Breast epithelium (tissue), 4 donors: ENCODE measurements at places on chromosomes 11 and 22. TPM values are rescaled to one million over a fixed set of nuclear protein-coding genes. Genes with fewer than 3 reads are reported as not detected.

GRCh38 chr22:35484651-35485556 is 55.7 kb upstream of the RASD2 start:
- no peak overlapping the region for H3K4me3 ChIP-seq
- no peaks in the 10 kb centered on the region for H3K27me3 ChIP-seq
- H3K36me3 ChIP-seq = no peaks in the 10 kb centered on the region
- H3K4me1 ChIP-seq = no peaks in the 10 kb centered on the region

DNA sequence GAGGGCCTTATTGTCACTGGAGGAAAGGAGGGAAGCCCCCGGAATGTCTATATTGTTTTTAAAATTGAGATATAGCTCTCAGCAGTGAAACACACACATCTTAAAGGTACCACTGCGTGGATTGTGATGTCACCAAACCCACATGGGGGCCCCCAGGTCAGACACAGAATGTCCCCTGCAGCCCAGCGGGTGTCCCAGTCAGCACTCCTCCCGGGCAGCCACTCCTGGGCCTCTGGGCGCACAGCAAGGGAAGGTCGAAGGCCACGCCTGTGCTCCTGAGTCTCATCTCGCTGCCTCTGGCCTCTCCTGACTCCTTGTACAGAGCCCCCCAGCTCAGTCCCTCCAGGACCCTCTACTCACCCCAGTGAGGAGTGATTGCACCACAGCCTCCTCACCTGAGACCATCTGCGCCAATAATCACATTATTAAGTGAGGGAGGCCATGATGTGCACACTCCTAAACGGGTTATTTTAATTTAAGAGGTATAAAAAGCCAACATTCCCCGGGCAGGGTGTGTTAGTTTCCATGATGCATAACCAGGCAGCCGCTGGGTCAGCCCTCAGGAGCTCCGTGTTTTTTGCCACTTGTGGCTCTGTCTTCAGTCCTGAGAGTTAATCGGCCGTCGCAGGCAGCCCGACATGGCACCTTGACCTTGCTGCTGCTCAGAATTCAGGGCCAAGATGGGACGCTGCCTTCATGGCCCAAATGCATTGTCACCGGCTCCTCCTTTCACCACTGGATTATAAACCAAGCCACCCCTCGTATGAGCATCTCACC is 1089.3 kb downstream of the BRD1 start:
- no peak overlapping the region for H3K4me3 ChIP-seq
- no peaks in the 10 kb centered on the region for H3K36me3 ChIP-seq
- peak; percentile 36 for DNase-seq

GRCh38 chr11:578276-579035 is 2.2 kb downstream of the PHRF1 start:
- H3K4me1 ChIP-seq = peaks cover 38% of the 10 kb centered on the region
- H3K27me3 ChIP-seq = no peaks in the 10 kb centered on the region
- DNase-seq = no peak
- H3K4me3 ChIP-seq = peak overlapping the region; percentile 91

DNA sequence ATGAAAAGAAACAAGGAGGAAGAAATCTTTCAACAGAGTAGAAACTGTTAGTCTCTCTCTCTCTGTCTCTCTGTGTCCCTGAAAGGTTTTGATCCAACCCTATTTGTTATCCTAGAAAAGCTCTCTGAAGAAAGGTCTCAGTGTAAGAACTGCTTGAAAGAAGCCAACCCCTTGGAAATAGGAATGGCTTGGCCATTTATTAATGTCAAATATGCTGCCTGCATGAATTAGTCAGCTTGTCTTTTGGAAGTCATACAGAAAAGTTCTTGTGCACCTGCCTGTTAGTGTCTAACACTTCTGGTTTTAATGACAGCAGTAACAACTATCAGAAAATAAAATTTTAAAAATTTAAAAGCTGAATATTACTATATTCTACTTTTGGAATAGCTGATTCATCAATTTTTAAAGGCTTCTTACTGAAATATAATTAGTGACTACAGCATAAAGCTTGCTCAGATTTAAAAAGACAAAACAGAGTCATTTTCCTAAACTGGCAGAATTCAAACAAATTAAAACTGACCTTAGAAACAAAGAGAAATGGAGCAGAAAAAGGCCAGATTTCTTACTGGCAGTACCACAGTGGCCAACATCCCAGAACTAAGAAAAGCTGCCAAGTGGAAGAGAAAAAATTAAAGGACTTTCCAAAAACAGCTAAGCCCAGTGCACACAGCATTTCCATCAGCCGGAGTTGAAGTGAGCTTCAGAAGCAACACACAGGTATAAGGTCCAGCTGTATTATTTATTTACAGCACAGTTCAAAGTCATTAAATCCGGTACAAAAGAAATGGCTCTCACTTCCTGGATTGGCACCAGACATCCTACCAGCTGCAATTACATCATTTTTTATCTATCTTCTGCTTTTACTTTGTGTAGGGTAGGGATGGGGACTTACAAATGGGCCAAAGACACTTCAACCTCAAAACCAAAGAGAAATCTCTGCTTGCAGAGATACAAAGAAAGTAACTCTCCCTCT is 76.3 kb downstream of the PRCP start:
- H3K27ac ChIP-seq = no peak overlapping the region
- no peaks in the 10 kb centered on the region for H3K4me1 ChIP-seq
- no peak overlapping the region for H3K4me3 ChIP-seq
- no peaks in the 10 kb centered on the region for H3K27me3 ChIP-seq
- no peaks in the 10 kb centered on the region for H3K36me3 ChIP-seq

DNA sequence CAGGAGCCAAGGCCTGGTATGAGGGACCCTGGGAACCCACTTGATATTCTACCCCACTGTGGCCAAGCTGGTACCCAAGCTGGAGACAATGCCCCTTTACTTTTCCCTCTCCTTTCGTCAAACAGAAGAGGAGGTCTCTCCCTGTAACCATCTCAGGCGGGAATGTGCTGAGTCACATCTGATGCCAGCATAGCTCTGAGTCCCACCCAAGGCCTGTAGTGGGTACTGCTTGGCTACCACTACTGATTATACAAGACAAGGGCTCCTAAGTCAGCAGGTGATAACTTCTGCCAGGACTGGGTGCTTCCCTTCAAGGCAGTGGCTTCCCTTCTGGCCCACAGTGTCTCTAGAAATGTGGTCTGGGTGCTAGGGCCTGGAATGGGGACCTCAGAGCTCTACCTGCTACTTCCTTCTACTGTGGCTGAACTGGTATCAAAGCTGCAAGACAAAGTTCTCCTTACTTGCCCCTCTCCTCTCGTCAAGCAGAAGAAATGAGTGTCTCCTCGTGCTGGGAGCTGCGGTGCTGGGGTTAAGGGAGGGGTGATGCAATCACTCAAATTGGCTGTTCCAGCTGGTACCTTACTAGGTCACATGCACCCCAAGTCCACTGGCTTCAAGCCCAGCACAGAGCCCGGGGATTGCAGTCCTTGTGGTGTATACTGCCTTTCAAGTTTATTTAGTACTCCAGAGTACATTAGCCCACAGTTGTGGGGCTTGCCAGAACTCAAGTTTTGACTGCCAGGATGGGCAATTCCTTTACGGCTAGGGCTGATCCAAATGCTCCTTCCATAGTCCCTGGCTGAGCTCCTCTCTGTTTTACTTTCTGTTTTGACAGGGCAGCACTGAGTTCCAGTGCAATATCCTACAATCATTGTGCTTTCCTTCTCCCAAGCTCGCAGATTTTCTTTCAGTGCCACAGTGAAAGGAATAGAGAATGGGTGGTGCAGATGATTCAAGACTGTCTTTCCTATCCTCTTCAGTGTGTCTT is 419.7 kb upstream of the CNTN5 start:
- H3K27me3 ChIP-seq = no peaks in the 10 kb centered on the region
- no peak overlapping the region for H3K27ac ChIP-seq
- no peaks in the 10 kb centered on the region for H3K36me3 ChIP-seq
- no peaks in the 10 kb centered on the region for H3K4me1 ChIP-seq

DNA sequence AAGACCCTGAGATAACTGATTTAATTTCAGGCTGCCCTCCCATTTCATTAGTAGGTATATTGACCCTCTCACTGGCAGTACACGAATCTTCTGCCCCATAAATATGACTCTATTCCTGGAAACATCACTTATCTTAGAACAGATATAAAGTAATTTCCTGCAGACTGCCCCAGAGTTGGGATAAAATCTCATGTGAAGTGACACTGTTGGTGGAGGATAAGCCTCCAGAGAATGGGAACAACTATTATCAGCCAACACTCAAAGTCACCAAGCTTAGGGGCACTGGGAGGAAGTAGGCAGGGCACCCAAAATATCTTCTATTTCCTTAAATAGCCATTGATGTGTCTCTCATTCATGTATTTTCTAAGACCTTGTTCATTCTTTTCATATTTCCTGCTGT is 8.2 kb downstream of the OR51B5 start:
- H3K27me3 ChIP-seq = no peaks in the 10 kb centered on the region
- no peak overlapping the region for H3K27ac ChIP-seq

DNA sequence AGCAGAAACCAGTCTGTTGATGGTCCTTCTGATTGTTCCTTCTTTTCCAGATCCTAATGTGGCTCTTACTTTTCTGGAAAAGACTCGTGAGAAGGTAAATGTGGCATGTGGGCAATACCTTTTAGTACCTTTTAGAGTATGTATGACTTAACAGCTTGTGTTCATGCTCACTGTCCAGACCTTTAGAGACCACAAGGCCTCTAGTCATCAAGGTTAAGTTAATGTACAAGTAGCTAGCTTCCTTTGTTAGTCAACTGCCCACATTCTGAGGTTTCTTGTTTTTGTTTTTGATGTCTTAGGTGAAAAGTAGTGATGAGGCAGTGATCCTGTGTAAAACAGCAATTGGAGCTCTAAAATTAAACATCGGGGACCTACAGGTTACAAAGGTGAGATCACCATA is 7.6 kb downstream of the PSMD13 start:
- H3K27ac ChIP-seq = no peak overlapping the region
- H3K27me3 ChIP-seq = no peaks in the 10 kb centered on the region
- DNase-seq = no peak

GRCh38 chr22:22061085-22062077 is 78.8 kb upstream of the TOP3B start:
- no peak for DNase-seq
- peaks cover 6% of the 10 kb centered on the region for H3K27me3 ChIP-seq
- peak overlapping the region; percentile 95 for H3K27ac ChIP-seq
- H3K4me1 ChIP-seq = peaks cover 4% of the 10 kb centered on the region

DNA sequence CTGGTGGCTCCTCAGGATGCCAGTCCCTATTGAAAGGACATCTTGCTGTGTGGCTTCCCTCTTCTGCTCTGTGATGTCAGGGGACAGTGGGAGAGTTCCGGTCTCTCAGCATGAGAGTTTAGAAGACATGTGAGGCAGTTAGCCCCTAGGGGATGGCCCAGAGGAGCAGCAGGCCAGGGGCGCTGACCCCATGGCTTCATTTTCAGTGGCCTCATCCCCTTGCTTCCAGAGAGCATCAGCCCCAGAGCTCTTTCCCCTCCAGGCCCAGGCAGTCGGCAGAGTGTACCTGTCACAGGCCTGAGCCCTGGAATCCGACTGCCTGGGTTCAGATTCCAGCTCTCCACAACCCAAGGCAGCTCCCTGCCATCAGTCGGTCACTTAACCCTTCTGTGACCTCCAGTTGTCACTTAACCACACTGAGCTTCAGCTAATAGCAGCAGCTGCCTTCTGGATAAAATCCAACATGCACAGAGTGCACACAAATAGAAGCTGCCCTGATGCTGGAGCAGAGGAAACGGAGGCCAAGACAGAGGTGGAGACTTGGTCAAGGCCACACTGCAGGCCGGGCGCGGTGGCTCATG is 14.1 kb upstream of the LRRC10B start:
- no peak for DNase-seq
- H3K4me1 ChIP-seq = peaks cover 6% of the 10 kb centered on the region
- H3K36me3 ChIP-seq = no peaks in the 10 kb centered on the region
- H3K27me3 ChIP-seq = no peaks in the 10 kb centered on the region

GRCh38 chr11:7906481-7906880 is 24.6 kb downstream of the OR10A6 start:
- no peaks in the 10 kb centered on the region for H3K4me1 ChIP-seq
- H3K27ac ChIP-seq = peak overlapping the region; percentile 75
- H3K27me3 ChIP-seq = no peaks in the 10 kb centered on the region
- no peak overlapping the region for H3K4me3 ChIP-seq
- DNase-seq = peak; percentile 50

- no peak overlapping the region for H3K4me3 ChIP-seq
These were observed 58.9 kb downstream of the PISD start for GRCh38 chr22:31603081-31603525.

GRCh38 chr11:74011360-74012073 is 2.6 kb upstream of the UCP3 start:
- H3K36me3 ChIP-seq = no peaks in the 10 kb centered on the region
- no peaks in the 10 kb centered on the region for H3K27me3 ChIP-seq
- no peaks in the 10 kb centered on the region for H3K4me1 ChIP-seq
- no peak overlapping the region for H3K27ac ChIP-seq
- H3K4me3 ChIP-seq = no peak overlapping the region
- no peak for DNase-seq

DNA sequence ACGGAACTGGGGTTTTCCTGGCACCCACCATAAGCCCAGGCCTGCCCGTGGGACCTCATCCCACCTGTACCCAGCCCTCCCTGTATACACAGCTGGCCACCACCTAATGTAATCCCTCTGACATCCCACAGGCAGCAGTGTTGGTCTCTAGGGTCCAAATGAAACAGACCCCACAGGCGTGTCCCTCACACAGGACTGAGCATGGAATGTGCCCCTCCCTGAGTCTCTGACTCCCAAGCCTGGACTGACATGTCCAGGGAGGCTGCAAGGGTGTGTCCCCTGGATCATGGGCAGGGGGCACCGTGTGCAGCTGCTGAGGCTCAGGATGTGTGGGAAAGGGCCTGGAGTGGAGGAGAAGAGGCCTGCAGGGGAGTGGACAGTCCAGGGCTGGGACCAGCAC is 50.6 kb upstream of the PPARA start:
- no peaks in the 10 kb centered on the region for H3K36me3 ChIP-seq
- H3K27ac ChIP-seq = peak overlapping the region; percentile 100
- DNase-seq = no peak
- peaks cover 61% of the 10 kb centered on the region for H3K4me1 ChIP-seq
- H3K27me3 ChIP-seq = no peaks in the 10 kb centered on the region
- H3K4me3 ChIP-seq = no peak overlapping the region

The PLAAT2 gene
- 1.1 TPM for total RNA-seq

The C11orf42 gene
- not detected for total RNA-seq

The PIK3C2A gene
- total RNA-seq = 81.0 TPM

The CYP2D6 gene
- 0.73 TPM for total RNA-seq

The ZNF70 gene
- total RNA-seq = 4.6 TPM

The NFAM1 gene
- total RNA-seq = 0.66 TPM

The OR51I1 gene
- total RNA-seq = not detected

The ANO9 gene
- total RNA-seq = 9.8 TPM

The MS4A7 gene
- 45.4 TPM for total RNA-seq

The APOBEC3H gene
- 0.32 TPM for total RNA-seq

The KCNQ1 gene
- total RNA-seq = 3.6 TPM

The ISX gene
- total RNA-seq = not detected

The GUCY1A2 gene
- 4.9 TPM for total RNA-seq

The NLRP14 gene
- 0.29 TPM for total RNA-seq
